ENCODE measurements at places on chromosomes 3 and 15.

DNA sequence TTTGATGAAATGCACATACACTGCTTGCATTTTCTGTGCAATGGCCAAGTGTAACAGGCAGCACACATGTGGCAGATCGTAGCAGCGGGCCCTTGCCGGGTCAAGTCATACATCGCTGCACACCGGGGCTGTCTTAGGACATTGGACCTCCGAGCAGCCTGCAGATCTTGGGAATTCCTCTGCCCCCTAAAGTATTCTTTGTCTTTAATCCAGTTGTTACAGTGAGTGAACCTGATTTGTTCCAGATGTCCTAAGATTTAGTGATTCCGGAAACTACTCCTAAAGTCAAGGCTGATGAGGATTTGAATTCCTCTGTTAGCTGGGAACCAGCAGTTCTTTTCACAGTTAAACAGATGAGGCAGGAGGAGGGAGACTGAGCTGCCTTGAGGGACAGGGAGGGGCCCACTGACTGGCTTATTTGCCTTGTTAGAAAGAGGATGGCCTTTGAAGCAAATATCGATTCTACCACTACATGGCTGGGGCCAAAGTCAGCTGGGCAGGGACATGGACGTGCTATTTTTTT lies 190.7 kb upstream of the CTDSPL start:
- DNase-seq = no peak

- DNase-seq = no peak
These were observed 547.3 kb downstream of the MECOM start for GRCh38 chr3:169116056-169116693.

DNA sequence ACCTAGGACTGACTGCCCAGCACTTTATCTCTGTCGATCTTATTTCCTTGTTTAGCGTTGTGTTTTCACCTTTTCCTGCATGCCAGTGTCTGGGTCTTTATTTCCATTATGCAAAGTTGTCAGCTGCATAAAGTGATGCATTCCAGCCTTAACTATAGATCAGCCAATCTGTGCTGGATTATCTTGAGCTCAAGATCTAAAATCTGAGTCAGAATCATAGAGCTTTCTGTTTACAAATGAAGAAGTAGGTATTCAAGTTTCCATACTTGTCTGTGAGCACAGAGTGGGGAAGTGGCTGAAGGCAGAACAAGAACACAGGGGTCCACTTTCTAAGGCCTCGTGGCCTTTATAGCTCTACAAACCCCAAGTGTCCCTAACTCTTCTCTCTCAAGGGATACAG lies 82.4 kb upstream of the PLCL2 start:
- peak; percentile 64 for DNase-seq

- DNase-seq = peak; percentile 82
These were observed 57.0 kb downstream of the ARHGEF26 start for GRCh38 chr3:154178172-154178571.

DNA sequence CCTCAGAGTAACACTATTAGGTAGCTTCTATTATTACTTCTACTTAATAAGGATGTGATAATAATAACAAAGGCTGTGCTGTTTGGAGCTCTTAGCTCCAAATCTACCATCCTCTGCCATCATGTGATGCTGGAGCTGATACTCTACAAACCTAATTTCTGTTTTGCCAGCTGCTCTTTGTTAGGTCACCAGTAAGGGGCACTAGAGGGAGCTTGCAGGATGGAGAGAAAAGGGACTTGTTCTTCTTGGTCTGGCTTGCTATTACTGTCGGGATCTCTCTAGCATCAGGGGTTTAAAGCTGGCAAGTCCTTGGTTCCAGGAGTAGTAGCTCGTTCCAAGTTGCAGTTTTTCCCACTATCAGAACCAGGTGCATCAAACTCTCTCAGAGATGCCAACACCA lies 194.9 kb upstream of the KBTBD8 start:
- DNase-seq = no peak

DNA sequence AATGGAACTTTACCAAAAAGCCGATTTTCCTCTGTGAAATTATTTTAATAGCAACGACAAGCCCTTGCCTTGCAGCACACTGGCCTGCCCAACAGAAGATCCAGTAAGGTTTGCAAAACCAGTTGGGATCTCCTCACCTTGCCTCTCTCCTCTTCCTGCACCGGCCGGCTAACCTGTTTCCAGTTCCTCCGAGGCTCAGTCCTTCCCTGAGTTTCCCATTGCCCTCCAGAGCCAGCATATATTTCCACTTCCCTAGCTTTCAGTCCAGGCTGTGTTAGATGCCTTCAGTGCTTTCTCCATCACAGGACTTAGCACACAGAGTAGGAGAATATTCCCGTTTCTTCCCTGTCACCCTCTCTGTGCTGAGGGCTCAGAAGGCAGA lies 60.3 kb downstream of the NOX5 start:
- no peak for DNase-seq

GRCh38 chr3:13587442-13587841 lies 38.5 kb downstream of the FBLN2 start:
- DNase-seq = no peak

DNA sequence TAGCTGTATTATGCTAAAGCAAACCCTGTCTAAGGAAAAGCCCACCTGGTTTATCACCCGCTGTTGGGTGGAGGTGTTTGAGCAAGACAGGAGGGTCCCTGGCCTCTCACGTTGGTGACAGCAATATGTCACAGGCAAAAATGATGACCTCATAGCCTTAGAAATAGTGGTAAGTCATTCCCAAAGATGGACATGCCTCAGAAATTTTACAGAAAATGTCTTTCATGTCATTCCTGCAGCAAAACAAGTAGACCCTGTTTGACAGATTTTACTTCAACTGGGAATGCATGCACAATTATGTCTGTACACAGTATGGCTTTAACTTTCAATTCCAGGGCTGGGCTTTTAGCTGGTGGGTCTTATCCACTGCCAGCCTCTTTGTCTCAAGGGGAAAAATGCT lies 362.3 kb upstream of the C2CD4B start:
- DNase-seq = no peak

GRCh38 chr15:93024716-93025624 lies 64.0 kb downstream of the RGMA start:
- DNase-seq = no peak

DNA sequence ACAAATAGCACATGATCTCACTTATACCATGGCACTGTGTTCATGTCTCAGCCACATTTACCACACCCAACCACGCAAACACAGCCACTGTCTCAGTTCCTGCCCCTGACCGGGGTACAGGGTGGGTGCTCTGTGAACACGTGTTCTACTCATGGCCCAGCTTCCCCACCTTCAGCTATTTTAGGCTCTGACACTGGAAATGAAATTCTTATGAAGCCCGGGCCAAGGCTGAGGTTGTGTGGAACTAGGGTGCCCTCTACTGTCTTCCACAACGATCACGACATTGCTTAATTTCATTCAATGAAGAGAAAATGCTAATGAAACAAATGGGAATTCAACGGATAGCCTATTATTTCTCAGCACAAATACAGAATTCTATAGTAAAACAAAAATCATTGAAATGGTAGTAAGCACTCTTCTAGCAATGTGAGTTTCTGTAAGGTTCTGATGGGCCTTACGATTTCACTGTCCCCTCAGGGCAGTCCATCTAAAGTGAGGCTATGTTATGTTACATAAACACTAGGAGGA lies 2.1 kb upstream of the GABRA5 start:
- DNase-seq = peak; percentile 13

GRCh38 chr3:141594357-141594756 lies 107.5 kb downstream of the RASA2 start:
- no peak for DNase-seq

DNA sequence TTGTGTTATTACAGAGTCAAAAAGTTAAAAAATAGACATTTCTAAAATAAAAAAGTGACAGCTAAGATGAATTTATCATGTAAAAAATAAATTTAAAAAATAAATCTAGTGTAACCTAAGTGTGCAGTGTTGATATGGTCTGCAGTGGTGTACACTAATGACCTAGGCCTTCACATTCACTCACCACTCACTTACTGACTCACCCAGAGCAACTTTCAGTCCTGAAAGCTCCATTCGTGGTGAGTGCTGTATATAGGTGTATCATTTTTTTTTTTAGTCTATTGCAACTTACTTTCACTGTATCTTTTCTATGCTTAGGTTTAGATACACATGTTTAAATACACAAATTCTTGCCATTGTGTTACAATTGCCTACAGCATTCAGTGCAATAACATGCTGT lies 459.4 kb upstream of the ROBO1 start:
- DNase-seq = no peak

- DNase-seq = no peak
These were observed 19.0 kb downstream of the CSPG4 start for GRCh38 chr15:75693501-75694240.

GRCh38 chr15:34336231-34336990 lies 1.2 kb downstream of the SLC12A6 start:
- DNase-seq = peak; percentile 49

DNA sequence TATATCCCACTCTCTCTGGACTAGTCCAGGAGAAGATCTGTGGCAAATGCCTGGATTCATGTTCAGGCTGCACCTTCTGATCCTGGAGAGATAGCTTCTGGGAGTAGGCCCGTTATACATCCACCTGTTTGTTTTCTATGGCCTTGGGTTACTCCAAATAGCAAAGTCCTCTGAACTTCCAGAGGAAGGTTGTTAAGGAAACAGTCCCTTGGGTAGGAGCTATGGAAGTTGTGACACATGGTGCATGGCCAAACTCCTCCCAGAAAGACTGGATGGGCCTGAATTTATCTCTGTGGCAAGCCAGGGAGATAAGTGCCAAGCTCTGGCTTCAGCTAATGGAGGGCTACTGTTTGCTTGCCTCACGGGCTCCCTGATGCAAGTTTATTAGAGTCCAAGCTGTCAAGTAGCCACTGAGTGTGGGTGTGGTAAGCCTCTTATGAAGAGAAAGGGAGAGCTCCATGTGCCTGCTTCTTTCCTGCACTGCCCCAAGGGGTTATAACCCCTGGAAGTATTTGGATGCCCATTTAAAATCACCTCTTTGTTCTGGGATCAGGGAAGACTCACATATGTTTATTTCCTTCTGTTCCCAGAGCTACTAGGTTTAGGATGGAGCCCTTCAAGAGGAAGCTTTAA lies 328.7 kb upstream of the ATP11B start:
- no peak for DNase-seq

DNA sequence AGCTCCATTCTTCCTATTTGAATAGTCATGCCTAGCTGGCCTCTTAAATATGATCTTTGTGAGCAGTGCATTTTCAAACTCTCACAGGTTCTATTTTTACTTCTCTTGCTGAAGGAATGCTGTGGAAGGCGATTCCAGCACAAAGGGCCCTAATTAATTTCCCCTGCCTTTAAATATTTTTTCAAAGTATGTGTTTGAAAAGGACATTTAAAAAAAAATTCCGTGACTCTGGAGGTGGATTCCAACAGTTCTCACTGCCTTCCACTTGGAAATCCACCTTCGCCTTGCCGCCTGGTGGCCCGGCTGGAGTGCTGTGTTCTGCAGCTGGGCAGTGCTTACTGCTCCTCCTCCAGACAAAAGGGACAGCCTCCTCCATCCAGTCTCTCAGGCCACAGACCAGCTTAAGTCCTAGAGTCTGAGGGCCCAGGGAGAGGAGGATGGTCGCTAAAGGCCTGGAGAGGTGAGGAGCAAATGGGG lies 61.5 kb upstream of the CORO2B start:
- no peak for DNase-seq

DNA sequence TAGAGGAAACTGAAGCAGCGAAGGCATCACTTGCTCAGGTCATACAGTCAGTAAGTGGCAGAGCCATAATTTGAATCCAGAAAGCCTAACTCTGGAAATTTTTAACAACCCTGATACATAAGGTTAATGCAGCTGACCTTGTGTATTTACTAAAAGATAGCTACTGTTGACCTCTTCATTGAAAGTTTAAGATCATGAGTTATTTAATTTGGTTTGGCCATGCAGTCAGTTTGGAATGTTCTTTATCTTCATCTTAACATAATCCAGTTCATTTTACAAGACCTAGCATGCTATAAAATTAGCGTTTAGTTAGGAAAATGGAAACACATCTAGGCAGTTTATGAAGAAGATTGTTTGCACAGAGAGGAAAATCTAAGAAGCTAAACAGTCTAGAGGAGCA lies 240.9 kb downstream of the RBMS3 start:
- no peak for DNase-seq

DNA sequence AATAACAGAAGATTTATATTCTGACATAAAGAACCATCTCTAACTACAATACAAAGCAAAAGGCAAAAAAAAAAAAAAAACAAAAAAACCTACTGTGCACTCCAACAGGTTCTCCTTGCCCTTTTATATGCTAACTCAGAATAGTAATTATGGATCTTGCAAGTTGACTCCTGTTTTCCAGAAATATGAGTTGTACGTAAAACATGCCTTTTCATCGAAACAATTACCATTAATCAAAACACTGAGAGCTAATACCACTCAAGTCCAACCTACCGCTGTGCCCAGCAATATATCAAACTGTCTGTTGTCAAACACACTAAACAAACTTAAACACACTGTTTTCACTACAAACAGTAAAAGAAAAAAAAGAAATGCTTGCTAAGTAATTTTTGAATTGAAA lies 389.8 kb downstream of the TBC1D5 start:
- DNase-seq = no peak

DNA sequence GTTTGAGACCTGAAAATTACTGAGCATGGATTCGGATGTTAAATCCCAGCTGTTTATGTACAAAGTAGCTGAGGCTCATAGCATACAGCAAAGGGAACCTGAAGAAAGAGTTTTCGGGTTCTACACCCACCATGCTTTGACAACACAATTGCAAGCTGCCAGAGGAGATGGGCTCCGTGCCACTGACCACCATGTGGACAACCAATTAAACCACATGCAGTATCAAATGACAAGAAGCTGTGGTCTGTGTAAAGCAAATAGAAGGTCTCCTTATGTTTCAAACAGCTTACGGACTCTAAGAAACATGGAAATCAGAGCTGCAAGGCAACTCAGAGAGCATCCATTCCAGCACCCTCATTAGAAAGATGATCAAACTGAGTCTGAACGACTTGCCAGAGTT lies 12.9 kb downstream of the GABRB3 start:
- DNase-seq = no peak

- no peak for DNase-seq
These were observed 13.4 kb upstream of the ZNF639 start for GRCh38 chr3:179309225-179310078.

GRCh38 chr15:67550522-67550921 lies 8.0 kb downstream of the MAP2K5 start:
- peak; percentile 63 for DNase-seq

- DNase-seq = no peak
These were observed 300.3 kb downstream of the FEZF2 start for GRCh38 chr3:62073038-62073437.

Measured in suppressor macrophage treated with lipopolysaccharide for 4 hours (primary cell).